ENCODE measurements at places on chromosomes 3 and 15. TPM values are rescaled to one million over a fixed set of nuclear protein-coding genes. Genes with fewer than 3 reads are reported as not detected.

GRCh38 chr15:53548236-53548635 is 211.2 kb downstream of the WDR72 start:
- DNase-seq, result no peak

The GUCA1C gene
- not detected for total RNA-seq

- no peak for DNase-seq
Observed at GRCh38 chr3:110318108-110318507, 753.5 kb upstream of the NECTIN3 start.

DNA sequence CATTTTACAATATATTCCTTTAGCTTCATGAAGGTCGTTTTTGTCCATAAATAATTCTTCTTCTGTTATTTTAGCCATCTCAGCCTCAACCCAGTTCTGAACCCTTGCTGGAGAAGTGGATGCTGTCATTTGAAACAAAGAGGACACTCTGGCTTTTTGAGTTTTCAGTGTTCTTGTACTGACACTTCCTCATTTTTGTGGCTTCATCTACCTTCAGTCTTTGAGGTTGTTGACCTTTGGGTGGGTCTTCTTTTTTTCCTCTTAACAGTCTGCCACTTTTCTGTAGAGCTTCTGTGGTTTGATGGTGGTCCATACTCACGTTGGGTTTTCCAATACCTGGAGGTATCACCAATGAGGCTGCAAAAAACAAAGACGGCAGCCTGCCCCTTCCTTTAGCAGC is 650.9 kb downstream of the PDCD6IP start:
- no peak for DNase-seq

DNA sequence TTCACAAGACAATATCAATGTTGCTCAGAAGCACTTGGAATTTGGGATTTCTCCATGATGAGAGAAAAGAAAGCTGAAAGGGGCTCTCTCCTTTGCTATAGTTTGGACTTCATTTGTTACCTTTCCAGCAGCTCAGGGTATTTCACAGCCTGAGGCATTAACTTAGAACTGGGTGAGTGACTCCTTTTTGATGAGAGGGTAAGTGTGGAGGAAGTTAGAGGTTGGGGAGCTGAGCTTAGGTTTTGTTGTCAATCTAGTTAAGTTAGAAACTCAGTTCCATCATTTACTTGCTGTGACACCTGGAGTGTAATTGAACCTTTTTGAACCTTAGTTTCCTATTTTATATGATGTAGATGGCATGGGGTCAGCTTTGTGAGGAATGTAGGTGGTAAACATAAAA is 359.1 kb downstream of the PDCD6IP start:
- DNase-seq, result no peak

The ROPN1 gene
- not detected for total RNA-seq

The LSAMP gene
- not detected for total RNA-seq

Measured in MCF 10A (cell line).